ENCODE measurements at places on chromosomes 11 and 22.

DNA sequence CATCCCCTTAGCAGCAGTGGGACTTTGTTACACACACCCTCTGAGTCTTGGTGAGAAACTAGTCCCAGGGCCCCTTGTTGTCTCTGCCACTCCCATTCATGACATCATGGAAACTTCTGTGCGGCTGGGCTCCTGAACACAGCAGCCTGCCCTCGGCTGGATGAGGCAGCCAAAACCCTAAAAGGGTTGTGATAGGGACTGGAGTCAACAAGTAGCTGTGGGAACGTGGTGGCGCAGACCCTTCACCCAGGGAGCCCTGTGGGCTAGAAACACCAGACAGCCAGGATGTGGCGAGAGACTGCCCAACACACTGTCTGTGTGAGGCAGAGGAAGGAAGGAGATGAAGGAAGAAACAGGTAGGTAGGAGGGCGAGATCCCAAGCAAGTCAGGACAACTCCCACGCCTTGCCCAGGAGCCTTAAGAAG is 3.9 kb downstream of the CD3D start:
- DNase-seq: no peak

DNA sequence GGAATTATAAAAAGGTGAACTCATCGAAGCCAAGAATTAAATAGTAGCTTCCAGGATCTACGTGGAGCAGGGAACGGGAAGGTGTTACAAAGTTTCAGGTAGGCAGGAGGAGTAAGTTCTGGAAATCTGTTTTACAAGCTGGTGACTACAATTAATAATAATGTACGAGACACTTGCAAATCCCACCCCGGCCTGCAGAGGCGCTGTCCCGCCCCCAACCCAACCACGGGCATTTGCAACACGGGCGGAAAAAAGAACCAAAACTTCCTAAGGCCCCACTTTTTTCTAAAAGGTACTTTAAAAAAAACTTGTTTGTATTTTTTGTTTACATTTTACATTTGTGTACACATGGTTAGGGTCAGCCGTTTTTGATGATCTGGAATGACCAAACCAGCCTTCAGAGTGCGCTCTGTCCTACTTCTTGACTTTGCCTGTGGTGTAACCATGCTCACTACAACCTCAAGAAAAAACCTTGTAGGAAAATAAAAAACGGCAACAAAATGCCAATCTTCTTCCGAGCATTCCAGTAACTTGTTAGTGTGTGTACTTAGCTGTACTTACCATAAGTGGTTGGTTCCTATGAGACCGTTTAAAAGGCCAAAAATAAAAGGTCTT is 449.6 kb upstream of the B3GAT1 start:
- DNase-seq: no peak

DNA sequence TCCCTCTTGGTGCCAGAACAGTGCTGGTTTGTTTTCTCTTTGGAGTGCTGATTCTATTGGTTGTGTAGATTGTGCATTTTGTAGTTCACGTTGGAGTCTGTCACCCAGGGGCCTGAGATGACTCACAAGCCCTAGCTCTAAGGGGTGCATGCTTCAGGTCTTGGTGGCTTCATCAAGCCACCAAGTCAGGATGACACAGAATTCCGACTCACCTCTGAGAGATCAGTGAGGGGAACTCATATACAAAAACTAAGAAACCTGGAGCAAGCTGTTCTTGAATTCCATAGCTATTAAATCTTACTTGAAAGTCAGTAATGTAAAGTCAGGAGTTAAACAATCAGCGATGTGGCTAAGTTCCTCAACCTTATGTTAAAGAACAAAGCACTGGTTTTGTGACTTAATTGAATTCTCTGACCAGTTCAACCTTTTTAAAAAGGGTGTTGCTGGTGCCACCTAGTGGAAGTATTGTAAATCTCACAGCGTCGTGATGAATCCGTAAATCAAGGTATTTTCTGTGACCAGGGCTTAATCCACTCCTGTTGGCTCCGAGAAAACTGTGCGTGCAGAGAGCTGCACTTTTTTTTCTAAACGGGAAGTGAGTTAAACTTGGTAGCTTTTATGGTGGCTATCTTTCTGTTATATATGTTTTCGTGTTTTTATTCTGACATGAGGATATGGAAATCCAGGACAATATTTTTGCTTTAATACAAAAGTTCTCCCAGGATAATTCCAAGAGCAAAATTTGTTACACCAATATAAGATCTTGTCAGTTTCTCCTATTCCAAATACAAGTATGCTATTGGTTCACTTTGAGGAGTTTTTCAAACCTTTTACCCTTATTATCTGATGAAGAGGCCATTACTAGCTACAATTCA is 14.6 kb downstream of the MMP13 start:
- DNase-seq: peak; percentile 44

GRCh38 chr11:24068197-24068596 is 428.7 kb upstream of the LUZP2 start:
- no peak for DNase-seq

GRCh38 chr11:10371926-10372641 is 67.2 kb downstream of the ADM start:
- DNase-seq: no peak

GRCh38 chr22:29206372-29207242 is 911 bp downstream of the EMID1 start:
- DNase-seq: no peak

DNA sequence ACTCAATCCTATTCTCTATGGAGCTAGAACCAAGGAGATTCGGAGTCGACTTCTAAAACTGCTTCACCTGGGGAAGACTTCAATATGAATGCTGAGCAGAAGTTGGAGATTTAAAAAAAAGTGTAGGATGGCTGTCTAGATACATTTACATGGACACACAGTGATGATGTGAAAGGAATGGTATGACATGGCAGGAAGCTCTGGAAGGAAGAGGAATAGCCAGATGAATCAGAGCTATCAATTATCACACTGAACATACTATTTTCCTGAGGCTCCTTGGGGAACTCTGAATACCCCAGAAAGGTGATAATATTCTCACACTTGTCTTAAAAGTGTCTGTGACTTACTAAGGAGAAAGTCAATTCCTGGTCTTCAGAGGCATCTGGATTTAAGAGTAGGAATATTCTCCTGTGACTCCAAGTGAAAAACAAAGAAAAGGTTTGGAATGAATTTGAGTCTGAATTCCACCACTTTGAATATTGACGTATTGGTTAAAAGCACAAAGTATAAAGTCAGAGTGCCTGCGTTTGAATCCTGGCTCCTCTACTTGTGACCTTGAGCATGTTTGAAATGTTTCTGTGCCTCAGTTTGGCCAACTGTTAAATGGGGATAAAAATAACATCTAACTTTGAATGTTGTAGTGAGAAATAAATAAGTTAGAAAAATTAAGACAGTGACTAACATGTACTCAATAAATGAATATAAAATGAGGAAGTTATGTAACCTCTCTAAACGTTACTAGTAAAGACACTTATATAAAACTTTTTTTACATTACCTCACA is 1.3 kb downstream of the OR52D1 start:
- no peak for DNase-seq

DNA sequence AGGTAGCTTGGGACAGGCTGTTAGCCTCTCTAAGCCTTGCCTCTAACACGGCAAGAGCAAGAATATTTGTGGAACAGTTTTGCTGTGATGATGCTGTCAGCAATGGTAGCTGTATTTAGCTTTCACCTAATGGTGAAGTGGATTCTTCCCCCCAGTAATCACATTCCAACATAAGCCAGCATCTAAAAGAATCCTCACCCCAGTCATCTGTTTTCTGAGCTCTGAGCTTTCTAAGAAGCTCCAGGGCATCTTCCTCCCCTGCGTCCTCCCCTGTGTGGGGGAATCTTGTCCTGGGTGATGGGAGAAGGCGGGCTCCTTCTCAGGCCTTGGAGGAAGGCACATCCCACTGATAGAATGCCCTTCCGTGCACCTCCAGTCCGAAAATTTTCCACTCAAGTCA is 367.6 kb downstream of the BRD1 start:
- DNase-seq: no peak

DNA sequence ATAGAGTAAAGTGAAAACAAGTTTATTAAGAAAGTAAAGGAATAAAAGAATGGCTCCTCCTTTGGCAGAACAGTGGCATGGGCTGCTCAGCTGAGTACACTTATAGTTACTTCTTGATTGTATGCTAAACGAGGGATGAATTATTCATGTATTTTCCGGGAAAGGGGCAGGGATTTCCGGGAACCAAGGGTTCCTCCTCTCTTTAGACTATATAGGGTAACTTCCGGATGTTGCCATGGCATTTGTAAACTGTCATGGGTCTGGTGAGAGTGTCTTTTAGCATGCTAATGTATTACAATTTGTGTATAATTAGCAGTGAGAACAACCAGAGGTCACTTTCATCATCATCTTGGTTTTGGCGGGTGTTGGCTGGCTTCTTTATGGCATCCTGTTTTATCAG is 23.5 kb upstream of the SPTY2D1 start:
- DNase-seq: no peak

DNA sequence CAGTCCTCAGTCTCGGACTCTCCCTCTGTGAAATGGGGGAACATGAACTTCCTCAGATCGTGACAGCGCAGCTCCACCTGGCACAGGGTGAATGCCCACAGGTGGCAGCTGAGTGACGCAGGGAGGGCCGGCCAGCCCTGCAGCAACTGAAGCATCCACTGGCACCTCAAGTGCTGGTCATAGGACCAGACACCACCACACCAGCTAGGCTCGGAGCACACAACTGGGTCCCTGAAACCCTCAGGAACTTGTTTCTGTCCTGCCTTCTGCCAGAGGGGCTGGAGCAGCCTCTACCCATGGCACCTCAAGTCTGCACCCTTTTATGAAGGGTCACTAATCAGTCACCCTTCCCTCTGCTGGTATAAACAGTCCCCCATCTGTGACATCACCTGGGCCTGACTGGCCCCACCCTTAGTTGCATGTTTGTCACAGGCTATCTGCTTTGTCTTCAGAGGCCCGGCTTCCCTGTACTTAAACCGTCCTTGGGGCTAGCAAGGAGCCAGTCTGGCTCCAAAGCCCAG is 7.4 kb upstream of the CDC42BPG start:
- no peak for DNase-seq

DNA sequence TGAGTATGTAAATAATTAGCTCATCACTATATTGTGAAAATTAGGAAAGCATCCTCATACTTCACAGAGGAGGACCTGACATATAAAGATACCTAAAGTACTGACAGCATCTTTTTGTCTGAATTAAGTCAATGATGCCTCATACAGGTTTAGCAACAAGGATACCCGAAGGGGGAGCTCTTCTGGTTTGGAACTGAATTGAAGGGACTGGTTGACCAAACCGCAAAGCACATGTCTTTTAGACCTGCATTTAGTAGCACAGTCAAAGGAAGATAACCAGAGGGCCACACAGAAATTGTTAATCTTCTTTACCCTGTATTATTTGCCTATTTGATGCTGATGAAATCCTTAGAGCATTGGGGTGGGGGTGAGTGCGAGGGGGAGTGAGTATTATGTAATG is 12.9 kb upstream of the WT1 start:
- DNase-seq: no peak

GRCh38 chr11:96949464-96949863 is 559.7 kb downstream of the JRKL start:
- DNase-seq: no peak

All from SHP77 (cell line).